ENCODE measurements at places on chromosomes 5 and 9.
A peak's percentile ranks its signal among the peaks of the same experiment; 100 is the strongest.

- DNase-seq: no peak
Observed at GRCh38 chr5:138632900-138633489, 57.8 kb upstream of the HSPA9 start.

DNA sequence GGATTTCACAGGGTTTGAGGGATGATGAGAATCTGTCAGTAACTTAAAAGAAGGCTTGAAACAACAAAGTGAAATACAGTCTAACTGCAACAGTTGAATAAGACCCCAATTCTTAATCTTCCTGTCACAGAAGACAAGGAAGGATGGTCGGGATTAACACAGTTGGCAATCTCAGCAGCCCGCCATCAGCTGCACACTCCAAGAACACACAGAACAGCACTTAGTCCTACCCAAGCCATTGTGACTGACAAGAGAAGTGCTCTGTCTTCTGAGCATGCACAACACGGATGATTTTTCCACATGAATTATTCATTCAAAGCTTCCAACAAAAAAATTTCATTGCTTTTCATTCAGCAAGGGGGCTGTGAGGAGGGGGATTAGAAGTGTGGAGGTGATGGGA, 576.1 kb downstream of the TLE4 start:
- DNase-seq: no peak

DNA sequence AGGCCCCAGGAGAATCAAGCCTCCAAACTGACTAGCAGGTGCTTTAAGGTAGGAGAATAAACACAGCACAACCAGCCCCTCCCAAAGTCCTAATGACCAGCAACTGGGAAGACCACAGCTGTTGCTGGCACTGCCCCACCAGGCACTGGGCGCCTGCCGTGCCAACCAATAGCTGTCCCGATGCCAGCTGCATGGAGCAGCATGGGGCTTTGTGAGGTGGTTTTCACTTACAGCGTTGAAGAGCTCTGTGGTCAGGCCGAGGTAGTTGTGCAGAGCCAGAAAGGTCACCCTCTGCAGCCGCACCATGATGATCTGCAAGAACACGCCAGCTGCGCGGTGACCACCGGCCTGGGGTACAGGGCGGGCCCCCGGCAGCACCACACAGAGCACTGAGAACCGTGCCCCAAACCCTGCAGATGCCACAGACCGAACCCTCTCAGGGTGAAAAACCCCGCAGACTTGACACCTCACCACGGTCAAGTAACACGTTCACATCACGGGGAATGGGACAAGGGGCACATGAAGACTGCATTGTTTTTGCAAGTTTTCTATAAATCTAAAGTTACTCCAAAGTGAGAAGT, 28.7 kb downstream of the PNPLA7 start:
- DNase-seq: no peak

DNA sequence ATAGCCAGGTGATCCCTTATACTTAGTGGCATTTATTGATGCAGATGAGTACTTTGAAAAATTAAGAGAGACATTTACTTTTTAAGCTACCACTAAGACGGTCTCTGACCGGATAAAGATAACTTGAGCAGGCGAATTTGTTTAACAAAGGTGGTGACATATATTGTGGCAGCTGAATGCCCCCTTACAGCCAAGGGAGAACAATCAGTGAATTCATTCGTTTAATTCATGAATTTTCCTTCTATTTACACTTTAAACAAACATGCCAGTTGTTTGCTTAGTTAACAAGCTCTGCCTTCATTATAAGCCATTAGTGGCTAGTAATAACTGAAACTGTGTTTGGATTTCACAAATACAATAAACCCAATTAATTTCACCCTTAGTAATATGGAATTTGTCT, 187.1 kb downstream of the AOPEP start:
- no peak for DNase-seq

- DNase-seq: no peak
Observed at GRCh38 chr5:118553662-118554061, 434.7 kb downstream of the DTWD2 start.

GRCh38 chr5:148923023-148923422, 96.6 kb downstream of the ADRB2 start:
- no peak for DNase-seq

DNA sequence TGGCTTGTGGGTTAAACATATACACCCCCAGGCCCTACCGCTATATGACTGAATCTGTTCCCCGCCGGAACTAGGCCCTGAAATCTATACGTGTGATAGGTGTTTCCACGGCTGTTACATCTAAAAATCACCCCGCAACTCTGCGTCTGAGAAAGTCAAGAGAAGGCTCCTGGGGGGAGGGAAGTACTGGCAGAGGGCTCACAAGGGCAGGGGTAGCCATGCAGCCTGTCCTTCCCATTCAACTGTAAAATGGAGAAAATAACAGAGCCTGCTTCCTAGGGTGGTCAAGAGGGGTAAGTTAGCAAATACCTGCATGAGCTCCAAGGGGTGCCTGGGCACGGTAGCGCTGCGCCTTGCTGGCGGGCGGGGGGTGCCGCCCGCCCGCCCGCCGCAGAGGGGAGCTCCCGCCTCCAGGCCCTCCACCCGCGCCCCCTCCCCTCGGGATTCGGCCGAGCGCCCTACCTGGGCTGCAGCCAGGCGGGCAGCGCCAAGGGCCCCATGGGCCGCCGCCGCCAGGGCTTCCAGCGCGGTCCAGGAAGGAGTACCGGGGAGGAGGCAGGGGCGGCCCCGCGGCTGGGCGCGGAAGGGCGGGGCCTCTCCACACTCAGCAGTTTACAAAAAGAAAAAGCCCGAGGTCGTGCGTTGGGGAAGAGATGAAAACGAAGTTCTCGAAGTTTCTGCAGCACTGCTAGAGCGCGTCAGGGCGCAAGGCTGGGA, at the start of gene HACD4:
Gene HACD4, minus strand, starts transcription at position 550 of the 717 bp plus-strand sequence. Its CDS starts 50 bp downstream, at position 500.
- peak; percentile 37 for DNase-seq

DNA sequence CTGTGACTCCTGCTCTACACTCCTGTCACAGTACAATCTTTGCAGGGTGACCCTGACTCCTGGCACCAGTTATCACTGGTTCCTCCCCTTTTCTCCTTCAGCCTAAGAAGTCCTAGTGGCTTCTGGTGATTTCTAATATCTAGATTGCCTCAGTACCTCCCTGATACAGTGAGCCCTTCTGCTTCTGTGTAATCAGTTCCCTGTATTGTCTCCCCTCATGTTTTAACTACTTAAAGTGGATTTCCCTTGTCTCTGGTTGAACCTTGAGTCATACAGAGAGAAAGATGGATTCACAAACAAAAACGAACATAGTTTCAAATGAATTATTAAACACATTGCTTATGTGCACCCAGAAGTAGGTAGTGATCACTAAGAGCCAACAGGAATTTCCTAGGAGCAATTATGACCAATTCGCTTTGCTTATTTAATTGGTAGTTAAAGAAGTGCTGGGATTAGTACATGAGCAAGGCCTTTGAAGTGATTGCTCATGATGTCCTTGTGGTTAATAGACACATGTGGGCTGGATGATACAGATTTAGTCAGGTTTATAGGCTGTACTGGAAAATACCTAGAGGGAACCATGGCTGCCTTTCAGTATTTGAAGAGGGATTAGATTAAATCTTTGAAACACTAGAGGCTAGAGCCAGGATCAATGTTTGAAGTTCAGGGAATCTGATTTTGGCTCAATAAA, 145.8 kb upstream of the MEF2C start:
- no peak for DNase-seq

Data from stimulated activated CD4-positive, alpha-beta T cell treated with anti-CD3 and anti-CD28 coated beads, Interleukin-1b, Interleukin-23, amount 100 ng/mL, for 1 hour (primary cell).